Astrocyte of the spinal cord (primary cell): ENCODE measurements at places on chromosomes 4 and X.

- no peak for DNase-seq
Measured at GRCh38 chr4:99457270-99457669, 22.1 kb upstream of the ADH7 start.

- DNase-seq = no peak
Measured at GRCh38 chr4:2446656-2447564, 22.0 kb upstream of the RNF4 start.

DNA sequence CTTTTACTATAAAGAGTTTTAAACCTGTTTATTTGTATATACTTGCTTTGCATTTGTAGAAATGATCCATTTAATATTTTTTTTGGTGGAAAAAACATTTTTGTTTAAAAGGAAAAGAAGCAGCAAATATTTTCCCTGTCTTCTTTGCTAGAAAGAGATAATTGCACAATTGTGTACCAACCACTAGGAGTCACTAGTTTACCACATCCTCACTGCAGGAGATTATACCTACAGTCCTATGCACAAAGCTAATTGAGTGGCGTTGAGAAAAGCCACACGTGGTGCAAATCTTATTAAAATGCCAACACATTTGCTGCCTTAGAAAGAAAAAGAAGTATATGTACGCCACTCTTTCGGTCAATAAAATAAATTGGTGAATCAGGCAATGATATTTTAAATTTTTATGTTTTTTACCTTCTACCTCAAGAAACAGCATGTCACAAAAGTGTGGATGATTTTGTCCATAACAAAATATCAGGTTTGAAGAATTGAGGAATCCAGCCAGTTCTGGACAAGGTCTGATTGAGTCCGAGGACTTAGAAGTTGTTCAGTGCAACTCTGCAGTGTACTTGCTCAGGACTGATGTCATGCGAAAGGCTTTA, 102.9 kb downstream of the GRXCR1 start:
- DNase-seq = peak; percentile 20

DNA sequence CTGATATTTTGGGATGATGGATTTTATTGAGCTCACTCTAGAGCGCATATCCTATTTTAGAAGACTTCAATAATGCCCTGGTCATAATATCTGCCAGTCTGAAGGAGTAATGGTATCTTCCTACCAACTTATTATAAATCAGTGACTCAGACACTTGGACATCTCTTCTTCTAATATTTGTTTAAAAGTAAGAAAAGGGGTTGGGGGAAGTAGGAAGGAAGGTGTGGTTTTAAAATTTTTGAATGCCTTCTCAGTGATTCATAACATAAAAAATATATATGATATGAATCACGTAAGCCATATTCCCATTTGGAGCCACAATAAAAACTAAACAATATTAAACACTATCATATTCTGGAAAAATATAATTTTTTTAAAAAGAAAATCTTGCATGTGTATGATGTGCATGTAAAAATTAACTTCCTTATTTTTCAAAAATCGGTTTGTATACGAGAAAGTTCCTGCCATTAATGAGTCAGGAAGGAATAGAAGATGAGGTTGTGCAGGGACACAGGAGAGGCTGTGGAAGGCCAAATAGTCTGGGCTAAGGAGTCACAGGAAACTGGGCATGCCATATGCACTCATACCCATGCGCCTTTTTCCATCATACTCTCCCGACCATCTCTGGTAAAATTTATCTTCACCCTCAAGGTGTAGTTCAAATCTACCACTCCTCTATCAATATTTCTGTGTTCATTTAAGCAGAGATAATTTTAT, 286.5 kb downstream of the EPHA5 start:
- peak; percentile 43 for DNase-seq

GRCh38 chrX:153560000-153560399, 38.9 kb downstream of the CCNQ start:
- no peak for DNase-seq

GRCh38 chr4:19580095-19580494, 671.6 kb upstream of the SLIT2 start:
- DNase-seq = no peak

DNA sequence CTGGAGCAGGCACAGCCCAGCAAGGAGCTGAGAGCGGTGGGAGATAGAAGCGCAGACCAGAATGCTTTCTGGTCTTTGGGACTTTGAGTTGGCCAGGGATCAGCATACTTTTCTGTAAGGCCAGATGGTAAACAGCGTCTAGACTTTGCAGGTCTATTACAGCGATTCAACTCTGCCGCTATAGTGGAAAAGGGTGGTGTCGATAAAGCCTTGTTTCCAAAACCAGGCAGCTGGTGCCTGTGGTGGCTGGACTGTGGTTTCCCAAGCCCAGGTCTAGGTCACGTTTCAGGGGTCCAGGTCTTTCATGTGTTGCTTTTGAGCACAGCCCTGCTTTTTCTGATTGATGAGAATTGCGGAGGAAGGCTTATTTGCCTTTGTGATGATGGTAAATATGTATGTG, 40.1 kb downstream of the HTT-AS start:
- no peak for DNase-seq

- no peak for DNase-seq
Measured at GRCh38 chr4:82031376-82031927, 342.3 kb downstream of the HNRNPD start.

DNA sequence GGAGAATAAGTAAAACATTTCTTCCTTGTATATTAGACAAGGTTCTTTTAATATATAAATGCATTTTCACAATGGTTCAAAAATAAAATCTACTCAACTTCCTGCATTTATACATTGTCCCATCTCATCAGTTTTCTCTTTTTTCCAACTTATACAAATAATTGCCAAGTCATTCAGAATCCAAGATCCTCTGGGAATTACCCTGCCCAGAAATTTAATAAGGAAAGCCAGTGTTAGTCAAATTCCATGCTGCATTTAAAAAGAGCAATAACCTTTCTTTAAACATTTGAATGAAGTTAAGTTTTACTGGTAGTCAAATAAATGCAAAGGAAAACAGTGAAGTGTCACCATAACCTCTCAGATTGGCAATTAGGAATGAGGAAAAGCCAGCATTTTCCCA, 357.9 kb downstream of the PPP3CA start:
- no peak for DNase-seq

DNA sequence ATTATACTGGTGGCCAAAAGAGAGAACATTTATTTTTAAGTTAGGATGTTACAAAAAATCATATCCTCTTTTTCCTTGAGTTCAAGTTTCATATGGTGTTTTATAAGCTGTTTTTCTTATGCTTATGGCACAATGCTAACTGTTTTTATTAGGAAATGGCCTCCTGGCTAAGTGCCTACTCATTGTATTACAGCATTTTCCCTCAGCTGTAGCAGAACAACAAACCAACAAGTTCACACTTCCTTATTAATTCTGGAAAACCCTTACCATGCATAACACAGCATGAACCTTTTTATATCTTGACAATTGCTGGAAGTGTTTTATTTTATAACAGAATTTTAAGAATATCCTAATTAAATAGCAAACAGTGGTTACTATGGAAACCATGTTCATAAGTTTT, 165.8 kb downstream of the GASK1B start:
- DNase-seq = no peak

DNA sequence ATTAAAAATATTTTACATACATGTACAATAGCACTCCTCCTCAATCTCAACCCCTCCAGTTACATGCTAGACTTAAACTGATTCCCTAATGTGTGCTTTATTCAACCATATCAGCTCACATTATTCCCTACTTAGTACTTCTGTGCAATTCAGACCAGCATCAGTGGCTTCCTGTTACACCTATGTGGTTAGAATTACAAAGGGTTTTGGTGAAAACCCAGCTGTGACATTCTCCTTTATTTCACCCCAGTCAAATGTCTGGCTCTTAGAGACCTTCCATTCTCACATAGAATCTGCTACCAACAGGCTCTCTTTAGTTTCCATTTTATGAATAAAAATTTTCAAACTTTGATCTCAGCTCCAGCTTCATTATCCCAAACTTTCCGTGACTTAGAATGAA, 85.2 kb upstream of the SLC7A11 start:
- DNase-seq = no peak

GRCh38 chr4:11497212-11497806, 68.6 kb upstream of the HS3ST1 start:
- no peak for DNase-seq

DNA sequence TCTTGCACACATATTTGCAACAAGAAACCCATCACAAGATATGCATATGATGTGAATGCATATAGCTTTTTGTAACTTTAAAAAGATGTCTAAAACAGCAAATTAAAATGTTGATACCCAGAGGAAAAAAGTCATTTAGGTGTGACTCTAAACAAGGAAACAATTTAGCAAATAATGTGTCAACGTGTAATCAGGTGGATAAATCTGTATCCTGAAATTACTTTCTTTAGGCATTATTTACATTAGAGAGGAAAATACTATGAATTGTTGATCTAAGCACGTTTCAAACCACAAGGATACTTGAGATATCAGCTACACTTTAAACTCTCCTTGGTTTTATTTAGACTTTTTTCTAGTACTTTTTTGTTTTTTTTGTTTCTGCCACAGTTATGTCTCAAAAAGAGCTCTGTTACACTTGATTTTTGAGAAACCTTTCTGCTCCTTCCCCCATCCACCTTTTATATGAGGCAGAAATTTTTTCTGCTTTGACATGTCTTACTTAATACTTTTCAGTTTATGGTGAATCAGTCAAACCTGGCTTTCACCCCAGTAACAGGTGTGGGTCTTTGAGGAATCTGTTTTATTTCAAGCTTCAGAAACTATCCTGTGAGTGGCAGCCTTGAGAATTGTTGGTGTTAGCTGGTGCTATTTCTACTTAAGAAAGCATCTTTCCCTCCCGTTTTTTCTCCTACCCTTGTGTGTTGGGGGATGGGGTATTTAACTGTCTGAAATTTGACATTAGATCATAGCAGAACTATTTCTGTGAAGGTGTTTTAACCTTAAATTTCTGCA, 1.9 kb downstream of the NPNT start:
- no peak for DNase-seq

- DNase-seq = no peak
Measured at GRCh38 chr4:32847461-32847860, 2127.3 kb downstream of the PCDH7 start.

DNA sequence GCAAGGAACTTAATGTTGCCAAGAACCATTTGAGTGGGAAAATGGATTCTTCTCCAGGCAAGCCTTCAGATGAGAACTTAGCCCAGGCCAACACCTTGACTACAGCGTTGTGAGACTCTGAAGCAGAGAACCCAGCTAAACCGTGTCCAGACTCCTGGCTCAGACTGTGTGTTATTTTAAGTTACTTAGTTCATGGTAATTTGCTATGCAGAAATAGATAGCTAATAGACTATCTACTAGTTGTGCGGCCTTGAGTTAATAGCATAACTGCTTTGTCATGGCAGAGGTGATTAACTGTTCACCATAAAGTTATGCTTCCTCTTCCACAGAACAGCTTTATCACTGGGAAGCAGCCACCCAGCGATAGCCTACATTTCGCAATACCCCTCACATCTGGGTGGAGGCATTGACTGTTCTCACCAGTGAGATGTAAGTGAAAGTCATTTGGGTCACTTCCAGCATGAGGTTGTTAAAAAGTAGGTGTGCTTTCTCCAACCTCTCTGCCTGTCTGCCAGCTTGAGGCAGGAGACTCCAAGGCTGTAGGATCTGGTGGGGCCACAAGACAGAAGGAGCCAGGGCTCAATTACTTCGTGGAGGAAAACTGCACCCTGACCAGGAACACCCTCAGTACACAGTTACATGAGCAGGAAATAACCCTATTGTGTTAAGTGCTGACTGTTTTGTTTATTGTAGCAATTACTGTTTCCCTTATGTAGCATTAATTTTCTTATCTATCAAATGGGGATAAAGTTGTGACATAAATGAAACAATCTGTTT, 94.2 kb downstream of the GPAT3 start:
- peak; percentile 30 for DNase-seq

GRCh38 chr4:85644061-85644460, 169.1 kb downstream of the ARHGAP24 start:
- no peak for DNase-seq

DNA sequence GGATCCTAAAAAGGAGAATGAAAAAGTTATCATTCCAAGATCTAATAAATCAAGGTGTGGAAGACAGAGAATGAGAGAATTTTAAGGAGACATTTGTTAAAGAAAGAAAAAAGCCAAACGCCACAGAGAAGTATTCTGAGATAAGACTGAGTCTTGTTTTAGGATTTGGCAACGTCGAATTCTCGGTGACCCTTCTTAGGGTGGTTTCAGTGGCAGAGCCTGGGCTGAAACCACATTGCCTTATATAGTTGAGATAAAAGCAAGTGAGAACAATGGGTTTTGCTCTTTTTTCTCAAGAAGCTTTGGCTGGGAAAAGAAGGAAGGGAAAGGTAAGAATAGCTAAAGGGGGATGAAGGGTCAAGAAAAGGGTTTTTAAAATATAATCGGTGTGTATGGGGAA, 209.4 kb downstream of the VEGFC start:
- no peak for DNase-seq

DNA sequence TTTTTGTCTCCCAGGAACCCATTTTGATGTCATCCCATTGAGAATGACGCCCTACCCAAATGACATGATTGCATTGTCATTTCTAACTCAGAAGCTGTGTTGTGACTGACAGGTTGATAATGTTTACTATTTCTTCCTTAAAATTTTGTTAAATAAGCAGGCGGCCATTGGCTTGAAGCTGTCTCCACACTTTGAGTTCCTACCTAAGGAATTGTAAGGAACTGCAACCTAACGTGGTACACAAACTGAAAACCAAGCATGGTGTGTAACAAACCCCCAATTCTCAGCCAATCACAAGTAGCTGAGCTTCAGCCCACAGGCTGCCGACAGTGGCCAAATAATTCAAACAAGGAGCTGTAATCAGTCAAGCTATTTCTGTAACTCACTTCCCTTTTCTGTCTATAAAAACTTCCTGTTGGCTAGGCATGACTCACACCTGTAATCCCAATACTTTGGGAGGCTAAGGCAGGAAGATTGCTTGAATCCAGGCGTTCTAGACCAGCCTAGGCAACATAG, 2.9 kb upstream of the MND1 start:
- no peak for DNase-seq

GRCh38 chr4:81512757-81513501, 41.2 kb upstream of the RASGEF1B start:
- DNase-seq = no peak

DNA sequence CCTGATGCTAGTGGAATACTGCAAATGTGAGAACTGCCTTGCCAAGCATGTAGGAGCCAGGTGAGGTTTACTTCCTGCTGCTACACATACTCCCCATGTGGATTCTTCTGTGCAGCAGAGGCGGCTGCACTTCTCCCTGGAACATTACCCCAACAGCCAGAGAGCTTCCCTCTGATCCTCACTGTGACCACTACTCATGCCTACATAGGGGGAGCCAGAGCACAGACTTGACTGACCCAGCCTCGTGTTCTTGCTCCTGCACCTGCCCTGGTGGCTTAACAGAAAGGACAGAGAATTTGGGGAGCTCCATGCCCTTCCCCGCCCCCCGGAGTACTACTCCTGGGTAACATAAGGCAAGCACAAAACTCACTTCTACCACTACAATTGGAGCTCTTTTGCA, 38.4 kb downstream of the UGT2A2 start:
- DNase-seq = no peak

GRCh38 chr4:77586951-77587383, 18.7 kb upstream of the CXCL13 start:
- DNase-seq = no peak
